ENCODE measurements at places on chromosomes 1 and 21.

GRCh38 chr1:111139324-111139955 lies 453 bp downstream of the DRAM2 start:
- DNase-seq = peak; percentile 9

- DNase-seq = no peak
Observed at GRCh38 chr1:22216966-22217365, 74.1 kb upstream of the WNT4 start.

GRCh38 chr21:29462479-29462878 lies 163.8 kb downstream of the BACH1 start:
- no peak for DNase-seq

GRCh38 chr1:11138952-11139351 lies 39.3 kb upstream of the EXOSC10 start:
- DNase-seq = no peak

DNA sequence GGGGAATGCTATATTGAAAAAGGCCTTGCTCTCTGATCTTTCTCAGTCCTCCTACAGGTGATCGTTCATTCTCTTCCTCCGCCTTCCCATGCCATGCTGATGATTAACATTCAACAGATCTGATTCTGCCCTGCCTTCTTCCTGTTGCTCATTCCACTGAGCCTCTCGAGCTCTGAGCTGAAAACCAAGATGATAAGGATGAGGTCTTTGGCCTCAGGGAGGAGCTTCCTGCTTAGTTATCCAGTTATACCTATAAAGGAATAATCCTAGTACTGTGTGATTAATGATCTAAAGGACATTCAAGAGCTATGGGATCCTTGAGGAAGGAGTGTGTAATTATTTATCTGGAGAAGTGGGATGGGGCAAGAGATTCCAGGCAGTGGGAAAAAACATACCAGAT lies 25.2 kb upstream of the MAP3K7CL start:
- DNase-seq = no peak

DNA sequence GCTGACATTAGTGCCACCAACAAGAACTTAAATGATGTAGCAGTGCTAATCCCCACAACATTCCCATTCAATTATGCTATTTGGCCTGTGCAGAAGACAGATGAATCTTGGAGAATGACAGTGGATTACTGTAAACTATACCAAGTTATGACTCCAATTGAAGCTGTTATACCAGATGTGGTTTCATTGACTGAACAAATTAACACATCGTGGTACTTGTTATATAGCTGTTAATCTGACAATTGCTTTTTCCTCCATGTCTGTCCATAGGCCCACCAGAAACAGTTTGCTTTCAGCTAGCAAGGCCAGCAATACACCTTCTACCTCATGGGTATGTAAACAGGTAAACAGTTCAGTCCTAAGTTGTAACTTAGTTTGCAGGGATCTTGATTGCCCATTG lies 101.1 kb downstream of the S1PR1 start:
- no peak for DNase-seq

- no peak for DNase-seq
Observed at GRCh38 chr1:39016604-39017171, 9.5 kb upstream of the NDUFS5 start.

DNA sequence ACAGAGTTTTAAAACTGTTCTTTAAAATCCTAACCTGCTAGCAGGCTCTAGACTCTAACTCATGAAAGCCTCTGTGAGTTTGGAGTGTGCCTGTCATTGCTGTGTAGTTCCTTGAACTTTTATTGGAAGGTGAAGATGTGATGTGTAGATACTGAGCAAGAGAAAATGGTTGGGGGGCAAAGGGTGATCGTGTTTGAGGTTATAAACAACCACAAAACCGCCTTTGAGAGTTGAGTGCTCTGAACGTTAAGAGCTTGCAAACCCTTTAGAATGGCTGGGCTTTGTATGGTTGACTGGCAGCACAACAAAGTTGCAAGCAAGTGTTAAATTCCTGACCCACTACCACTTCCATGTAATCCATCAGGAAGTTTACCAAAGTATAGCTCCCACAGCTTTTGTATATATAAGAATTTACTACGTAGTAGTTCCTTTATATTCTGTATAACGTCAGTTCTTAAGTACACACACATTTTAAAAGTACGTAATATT lies 19.6 kb downstream of the BACE2 start:
- no peak for DNase-seq

DNA sequence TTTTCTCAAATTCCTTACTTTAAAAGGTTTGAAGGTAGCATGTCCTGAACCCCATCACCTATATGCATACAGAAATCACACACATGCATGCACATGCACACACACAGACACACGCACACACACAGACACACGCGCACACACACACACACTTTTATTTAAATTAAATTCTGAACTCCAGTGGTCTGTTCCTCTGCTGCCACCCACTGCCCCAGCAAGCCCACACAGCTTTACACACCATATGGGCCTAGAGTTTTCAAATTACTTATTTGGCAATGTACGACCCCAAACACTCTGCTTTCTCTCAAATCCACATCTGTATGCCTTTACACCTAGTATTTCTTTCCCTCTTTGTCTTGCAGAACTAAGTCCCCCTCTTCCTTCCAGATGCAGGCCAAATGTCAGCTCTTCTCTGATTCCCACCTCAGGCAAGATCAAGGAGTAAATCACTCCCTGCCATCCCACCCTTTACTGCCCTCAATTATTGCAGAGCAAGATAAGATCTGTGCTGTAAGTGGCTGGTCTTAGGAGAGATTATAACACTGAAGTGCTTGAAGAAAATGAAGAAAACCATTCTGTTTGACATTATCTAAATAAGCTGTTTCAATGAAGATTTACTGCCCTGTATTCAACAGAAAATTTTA lies 429.9 kb upstream of the CXADR start:
- DNase-seq = no peak

DNA sequence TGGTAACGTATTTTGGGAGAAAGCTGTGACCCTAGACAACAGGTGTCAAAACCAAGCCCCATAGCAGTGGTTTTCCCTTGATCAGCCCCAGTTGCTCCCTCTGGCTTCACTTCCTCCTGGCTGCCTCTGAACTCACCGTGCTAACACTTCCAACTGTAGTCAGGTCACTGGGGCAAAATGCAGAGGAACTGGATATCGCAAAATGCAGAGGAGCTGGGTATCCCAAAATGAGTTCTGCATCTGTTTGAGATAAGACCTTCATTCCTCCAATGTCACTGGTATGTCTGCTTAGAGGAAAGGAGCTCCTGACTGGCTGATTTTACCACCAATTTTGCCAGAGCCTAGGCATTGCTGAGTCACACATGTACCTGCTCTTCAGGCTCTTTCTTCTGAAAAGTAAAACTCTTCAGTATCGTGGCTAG lies 19.6 kb upstream of the TACSTD2 start:
- DNase-seq = no peak

Data from MM.1S (cell line).